ENCODE measurements at places on chromosomes 7 and 10. TPM values are rescaled to one million over a fixed set of nuclear protein-coding genes. Genes with fewer than 3 reads are reported as not detected.

- no peak for DNase-seq
These were observed 3.6 kb upstream of the NOC3L start for GRCh38 chr10:94366382-94366781.

GRCh38 chr10:70622981-70623844 lies 20.7 kb upstream of the PRF1 start:
- DNase-seq = no peak

- no peak for DNase-seq
These were observed 162.9 kb downstream of the GLI3 start for GRCh38 chr7:42074076-42074475.

DNA sequence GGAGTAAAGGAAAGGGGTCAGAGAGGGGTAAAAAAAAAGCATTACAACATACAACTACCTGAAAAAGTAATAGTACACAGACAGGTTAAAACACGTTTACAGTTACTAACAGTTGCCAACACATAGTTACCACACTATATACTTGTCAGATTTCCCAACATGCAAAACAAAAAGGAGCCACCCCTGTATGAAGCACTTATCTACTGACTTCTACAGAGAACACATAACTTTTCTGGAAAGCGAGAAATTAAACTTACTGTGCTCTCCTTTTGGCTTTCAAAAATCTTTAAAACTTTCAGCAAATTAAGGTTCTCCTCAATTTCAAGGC lies 2.1 kb downstream of the ABI1 start:
- DNase-seq = no peak

DNA sequence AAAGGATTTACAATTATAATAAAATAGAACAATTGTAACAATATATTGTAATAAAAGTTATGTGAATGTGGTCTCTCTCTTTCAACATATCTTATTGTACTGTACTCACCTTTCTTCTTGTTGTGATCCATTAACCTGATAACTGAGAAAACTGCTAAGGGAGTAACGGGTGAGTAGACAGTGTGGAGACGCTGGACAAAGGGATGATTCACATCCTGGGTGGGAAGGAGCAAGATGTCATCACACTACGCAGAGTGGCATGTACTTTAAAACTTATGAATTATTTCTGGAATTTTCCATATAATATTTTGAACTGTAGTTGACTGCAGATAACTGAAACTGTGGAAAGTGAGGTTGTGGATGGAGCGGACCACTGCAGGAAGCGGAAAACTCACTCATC lies 91.2 kb upstream of the PLPP4 start:
- no peak for DNase-seq

DNA sequence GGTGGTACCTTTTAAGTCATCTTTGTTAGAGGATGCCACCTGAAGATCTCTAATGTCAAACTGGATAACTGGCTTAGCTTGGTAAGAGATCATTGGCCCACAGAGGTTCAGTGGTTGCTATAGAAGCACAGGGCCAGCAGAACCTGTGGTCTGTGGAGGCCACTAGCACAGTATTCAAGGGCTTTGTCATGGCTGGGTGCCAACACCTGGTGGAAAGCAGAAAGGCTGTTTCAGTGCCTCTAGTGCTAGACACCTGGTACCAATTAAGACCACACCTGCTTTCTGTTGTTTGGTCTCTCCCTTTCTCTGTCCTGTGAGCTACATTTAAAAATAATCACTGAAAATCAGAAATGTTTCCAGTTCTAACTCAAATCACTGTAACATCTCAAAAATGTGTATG lies 10.0 kb upstream of the PCGF5 start:
- DNase-seq = no peak

GRCh38 chr10:31774299-31774900 lies 154.2 kb downstream of the ARHGAP12 start:
- DNase-seq = no peak

- peak; percentile 63 for DNase-seq
These were observed 27.6 kb upstream of the MKRN1 start for GRCh38 chr7:140506788-140507464.

Gene GAD2
- not detected for total RNA-seq

Data from right atrium auricular region (tissue), 2 donors.